RKO (cell line): ENCODE measurements at places on chromosomes 1 and 21.

- DNase-seq = no peak
Observed at GRCh38 chr1:35707601-35708440, 10.9 kb downstream of the C1orf216 start.

DNA sequence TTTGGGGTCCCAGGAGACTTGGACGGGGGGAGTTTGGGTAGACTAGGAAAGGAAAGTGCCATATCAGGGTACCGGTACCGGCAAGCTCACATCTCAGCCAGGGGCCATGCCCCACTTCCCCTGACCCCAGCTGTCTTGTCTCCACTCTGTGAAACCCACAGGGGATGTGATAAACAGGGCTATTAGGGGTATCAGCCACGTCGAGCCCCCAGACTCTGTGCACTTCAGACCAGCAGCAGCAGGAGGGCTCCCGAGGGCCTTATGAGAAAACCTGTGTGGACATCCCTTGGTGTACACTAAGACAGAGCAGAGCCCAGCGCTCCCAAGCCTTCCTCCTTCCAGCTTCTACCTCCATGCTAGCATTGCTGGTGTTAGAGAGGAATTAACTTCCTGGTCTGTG is 46.3 kb downstream of the TNNT2 start:
- DNase-seq = no peak

- no peak for DNase-seq
Observed at GRCh38 chr1:221025956-221026355, 146.7 kb downstream of the HLX start.

GRCh38 chr1:47438165-47439016 is 547 bp downstream of the FOXD2 start:
- no peak for DNase-seq

GRCh38 chr1:45630429-45630828 is 6.6 kb upstream of the CCDC17 start:
- DNase-seq = no peak

DNA sequence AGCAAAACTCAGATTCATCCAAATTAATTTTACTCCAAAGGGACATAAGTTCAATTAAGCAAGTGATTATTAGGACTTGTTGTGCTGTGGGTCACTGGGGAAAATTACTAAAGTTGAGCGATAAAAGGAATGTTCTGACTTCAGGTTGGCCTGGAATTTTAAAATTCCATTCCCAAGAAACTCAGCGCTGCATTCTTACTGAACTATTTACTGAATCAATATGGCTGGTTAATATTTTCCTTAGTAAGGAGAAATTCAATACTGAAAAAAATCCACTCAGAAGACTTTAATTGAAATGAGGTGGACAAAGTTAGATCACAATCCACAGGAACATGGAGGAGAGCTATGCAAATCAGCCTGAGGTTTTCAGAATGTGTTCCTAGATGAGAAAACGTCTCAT is 578.9 kb upstream of the NR5A2 start:
- DNase-seq = no peak

- no peak for DNase-seq
Observed at GRCh38 chr21:36489776-36490165, 9.8 kb upstream of the CLDN14 start.

GRCh38 chr21:38273745-38274542 is 17.2 kb downstream of the KCNJ15 start:
- DNase-seq = no peak

- no peak for DNase-seq
Observed at GRCh38 chr1:234125283-234125682, 220.8 kb downstream of the SLC35F3 start.

DNA sequence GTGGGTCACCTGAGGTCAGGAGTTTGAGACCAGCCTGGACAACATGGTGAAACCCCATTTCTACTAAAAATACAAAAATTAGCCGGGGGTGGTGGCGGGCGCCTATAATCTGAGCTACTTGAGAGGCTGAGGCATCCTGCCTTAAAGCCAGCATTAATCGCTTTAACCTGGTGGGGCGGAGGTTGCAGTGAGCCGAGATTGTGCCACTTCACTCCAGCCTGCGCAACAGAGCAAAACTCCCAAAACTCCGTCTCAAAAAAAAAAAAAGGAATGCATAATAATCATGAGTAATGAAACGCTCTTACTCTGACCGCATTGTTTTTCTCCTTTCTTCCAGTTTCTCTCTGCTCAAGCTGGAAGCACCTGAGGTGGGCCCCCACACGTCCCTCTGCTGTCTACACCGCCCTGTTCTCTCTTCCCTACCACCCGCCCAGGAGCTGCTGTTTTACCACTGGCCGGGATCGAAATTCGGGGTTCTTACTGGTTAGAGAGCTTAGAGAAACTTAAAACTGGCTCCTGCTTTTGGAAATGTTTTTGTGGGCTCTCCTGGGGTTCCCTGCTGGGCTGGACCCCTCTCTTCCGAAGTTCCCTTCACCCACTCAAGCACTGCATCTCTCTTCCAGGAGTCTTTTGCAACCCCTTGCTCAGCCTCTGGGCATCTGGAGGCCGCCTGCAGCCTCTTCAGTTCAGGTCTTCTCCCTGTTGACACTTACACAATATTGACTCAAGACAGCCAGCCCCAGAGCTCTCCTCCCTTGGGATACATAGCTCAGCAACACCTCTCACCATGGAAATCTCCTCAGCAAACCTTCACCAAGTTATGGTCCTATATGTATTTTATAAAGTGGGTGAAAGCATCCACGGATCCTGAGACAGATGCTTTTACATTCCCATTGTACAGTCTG is 62.5 kb downstream of the FAM163A start:
- no peak for DNase-seq

DNA sequence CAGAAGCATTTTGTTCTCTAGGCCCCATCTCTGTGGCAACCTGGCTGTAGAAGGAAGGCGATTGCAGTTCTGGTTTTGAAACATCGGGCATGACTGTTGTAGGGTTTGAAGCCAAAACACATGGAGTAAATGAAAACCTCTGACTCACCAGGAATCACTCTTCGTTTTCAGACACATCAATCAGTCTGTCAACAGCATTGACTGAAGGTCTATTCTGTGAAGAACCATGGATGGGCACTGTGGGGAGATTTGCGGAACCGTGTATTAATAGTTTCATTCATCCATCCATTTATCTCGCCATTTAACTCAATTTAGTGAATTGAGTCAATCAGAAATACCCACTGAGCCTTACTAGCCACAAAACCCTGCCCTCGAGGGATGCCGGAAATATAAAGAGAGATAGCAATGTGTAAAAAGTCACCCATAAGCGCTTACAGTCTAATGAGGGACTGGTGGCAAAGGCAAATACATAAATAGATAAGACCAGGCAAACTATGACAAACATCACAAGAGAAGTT is 364.6 kb upstream of the PROX1 start:
- DNase-seq = no peak

GRCh38 chr1:32639489-32640075 is 10.8 kb downstream of the ZBTB8OS start:
- no peak for DNase-seq

GRCh38 chr1:41558761-41559171 is 74.3 kb upstream of the EDN2 start:
- no peak for DNase-seq

DNA sequence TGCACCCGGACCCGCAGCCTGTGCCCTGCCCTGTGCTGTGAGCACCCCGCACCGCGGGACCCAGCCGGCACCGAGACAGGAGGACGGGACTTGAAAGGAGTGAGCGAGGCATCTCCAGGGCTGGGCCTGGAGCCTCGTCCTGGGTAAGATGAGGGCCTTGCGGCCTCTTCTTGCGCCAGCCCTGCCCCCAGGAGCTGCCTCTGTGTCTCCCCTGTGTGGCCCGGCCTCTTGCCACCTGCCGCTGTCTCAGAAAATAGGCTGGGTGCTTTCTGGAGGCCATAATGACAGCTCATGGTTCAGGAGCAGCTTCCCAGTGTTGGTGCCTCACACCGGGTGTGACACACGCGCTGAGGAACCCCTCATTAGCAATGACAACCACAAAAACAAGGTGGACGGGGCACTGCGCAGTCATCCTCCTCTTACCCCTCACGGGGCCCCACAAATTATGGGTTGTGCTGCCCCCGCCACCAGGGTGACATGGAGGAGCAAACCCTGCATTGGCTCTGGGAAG is 161.5 kb upstream of the C1orf174 start:
- no peak for DNase-seq

GRCh38 chr1:207870306-207871031 is 40.5 kb downstream of the CD34 start:
- no peak for DNase-seq

DNA sequence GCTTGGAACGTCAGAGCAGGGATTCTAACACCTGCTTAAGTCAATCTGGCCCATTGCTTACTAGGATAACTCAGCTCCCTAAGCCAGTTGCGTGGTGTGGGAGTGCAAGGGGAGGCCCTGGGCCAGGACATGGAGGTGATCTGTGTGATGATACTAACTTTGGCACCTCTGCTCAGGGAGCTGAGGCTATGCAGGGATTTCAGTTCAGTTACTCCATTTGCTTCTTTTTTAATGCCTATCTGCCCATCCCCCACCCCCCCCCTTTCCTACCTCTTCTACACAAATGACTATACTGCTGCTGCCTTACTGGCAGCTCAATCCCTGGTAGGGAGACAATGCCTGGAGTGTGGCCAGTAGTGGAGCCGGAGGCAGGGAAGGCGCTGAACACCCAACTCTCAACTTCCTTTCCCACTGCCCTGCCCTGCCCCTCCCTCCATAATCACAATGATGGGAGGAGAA is 19.5 kb downstream of the INKA2 start:
- DNase-seq = no peak

- DNase-seq = no peak
Observed at GRCh38 chr1:81921851-81922462, 121.2 kb downstream of the ADGRL2 start.

DNA sequence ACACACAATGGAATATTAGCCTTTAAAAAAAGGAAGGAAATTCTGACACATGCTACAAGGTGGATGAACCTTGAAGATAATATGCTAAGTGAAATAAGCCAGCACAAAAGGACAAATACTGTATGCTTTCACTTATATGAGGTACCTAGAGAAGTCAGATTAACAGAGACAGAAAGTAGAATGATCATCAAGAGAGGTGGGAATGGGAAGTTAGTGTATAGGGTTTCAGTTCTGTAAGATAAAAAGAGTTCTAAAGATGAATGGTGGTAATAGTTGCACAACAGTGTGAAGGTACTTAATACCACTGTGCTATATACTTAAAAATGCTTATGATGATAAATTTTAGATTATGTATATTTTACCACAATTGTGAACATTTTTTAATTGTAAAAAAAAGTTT is 7.2 kb downstream of the RPAP2 start:
- no peak for DNase-seq

DNA sequence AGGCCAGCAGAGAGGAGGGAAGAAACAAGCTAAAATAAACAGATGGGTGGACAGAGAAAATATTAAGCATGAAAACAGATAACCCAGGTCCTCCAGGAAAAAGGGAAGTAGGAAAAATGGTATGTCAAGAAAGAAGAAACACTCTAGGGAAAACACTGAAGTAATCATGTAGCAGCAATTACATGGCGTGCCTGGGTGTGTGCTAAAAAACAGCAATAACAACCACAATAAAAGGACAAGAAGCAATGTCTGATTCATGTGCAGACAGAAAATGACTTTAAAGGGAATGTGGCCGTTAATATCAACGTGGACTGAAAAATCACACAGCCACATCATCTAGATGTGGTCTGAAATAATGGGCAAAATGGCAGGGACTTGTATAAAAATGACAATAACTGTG is 369.7 kb downstream of the PTBP2 start:
- DNase-seq = no peak

DNA sequence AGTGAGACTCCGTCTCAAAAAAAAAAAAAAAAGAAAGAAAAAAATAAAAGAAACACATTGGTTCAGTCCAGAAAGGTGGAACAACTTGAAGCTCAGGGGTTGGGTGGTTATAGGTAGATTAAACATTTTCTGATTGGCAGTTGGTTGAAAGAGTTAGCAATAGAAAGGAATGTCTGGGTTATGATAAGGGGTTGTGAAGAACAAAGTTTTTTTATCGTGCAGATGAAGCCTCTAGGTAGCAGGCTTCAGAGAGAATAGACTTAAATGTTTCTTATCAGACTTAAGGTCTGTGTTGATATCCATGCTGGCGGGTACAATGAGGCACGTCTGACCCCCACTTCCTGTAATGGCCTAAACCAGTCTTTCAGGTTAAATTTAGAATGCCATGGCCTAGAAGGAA is 45.0 kb upstream of the PDE9A start:
- DNase-seq = no peak

DNA sequence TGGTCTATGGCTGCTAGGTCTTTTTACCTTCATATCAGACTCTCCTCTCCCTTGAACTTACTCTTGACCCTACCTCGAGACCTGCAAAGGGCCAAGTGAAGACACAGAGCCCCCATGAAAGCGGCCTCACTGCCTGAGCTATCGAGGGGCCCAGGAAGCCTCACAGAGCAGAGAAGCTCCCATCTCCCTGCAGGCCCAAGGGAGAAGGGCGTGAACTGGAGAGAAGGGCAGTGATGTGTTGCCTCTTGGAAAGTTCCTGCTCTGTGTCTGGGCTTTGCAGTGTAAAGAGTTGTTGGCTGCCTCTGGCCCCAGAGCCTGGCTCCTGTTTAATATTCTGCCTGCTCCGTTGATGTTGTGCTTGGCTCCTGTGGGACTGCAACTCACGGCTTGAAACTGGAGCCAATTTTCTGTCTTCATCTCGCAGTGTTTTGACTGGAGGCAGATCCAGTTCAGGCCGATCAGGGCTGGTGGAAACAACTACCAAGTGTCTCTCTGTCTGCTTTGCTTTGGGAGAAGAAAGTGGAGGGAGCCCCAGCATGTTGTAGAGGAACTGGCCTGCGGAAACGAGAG is 4.3 kb downstream of the SERTAD4 start:
- no peak for DNase-seq

GRCh38 chr1:115041654-115042053 is 12.0 kb downstream of the TSHB start:
- DNase-seq = peak; percentile 57

GRCh38 chr1:231554969-231555368 is 26.5 kb downstream of the TSNAX start:
- DNase-seq = no peak

GRCh38 chr1:11611638-11612327 is 42.4 kb downstream of the FBXO2 start:
- DNase-seq = no peak

DNA sequence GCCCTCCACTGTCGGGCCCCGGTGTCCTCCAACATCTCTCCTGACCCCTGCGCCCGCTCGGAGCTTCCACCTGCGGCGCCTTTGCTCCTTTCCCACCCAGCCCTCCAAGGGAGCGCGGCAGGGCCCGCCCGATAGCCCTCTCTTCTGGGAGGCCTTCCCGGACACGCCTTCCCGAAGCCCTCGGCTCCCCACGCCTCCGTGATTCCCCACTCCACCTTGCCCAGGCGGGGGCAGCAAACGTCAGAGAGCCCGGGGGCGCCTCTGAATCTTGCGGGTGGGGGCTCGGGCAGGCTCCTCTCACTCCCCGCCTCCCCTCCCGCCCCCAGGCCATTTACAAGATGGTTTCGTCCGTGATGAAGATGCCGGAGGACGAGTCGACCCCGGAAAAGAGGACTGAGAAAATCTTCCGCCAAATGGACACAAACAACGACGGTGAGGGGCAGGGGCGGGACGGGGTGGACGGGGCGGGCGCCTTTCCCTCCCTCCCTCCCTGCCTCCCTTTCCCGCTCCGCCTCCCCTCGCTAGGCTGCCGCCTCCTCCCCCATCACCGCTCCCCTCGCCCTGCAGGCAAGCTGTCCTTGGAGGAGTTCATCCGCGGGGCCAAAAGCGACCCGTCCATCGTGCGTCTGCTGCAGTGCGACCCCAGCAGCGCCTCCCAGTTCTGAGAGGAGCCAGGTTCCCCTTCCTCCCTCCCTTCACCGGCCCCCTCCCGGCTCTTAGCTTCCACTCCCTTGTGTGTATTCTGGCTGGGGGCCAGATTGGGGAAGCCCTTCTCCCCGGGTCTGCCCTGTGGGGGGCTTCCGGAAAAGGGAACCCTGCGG is 7.1 kb downstream of the HPCA start:
- no peak for DNase-seq

- DNase-seq = no peak
Observed at GRCh38 chr21:45323487-45324311, 36.0 kb upstream of the POFUT2 start.
